Posterior cingulate gyrus (tissue), 11 donors: ENCODE measurements at places on chromosomes 1 and 21.
A peak's percentile ranks its signal among the peaks of the same experiment; 100 is the strongest.

DNA sequence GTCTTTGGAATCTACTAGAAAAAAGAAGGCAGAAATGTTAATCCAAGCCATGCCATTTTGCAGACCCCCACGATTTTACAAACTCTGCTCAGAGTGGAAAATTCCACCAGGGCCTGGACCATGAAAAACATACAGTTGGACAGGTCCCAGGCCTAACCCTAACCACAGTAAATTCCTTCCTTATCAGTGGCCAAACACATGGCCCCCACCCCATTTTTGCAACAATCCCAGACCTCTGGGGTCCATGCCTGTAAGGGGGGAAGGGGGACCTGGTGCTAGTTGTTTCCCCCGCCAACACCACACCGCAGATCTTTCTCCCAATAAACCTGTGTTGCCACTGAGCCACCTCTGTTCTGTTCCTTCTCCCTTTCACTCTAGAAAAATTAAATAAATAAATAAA, 1352.7 kb downstream of the AMY1C start:
- no peak for DNase-seq

DNA sequence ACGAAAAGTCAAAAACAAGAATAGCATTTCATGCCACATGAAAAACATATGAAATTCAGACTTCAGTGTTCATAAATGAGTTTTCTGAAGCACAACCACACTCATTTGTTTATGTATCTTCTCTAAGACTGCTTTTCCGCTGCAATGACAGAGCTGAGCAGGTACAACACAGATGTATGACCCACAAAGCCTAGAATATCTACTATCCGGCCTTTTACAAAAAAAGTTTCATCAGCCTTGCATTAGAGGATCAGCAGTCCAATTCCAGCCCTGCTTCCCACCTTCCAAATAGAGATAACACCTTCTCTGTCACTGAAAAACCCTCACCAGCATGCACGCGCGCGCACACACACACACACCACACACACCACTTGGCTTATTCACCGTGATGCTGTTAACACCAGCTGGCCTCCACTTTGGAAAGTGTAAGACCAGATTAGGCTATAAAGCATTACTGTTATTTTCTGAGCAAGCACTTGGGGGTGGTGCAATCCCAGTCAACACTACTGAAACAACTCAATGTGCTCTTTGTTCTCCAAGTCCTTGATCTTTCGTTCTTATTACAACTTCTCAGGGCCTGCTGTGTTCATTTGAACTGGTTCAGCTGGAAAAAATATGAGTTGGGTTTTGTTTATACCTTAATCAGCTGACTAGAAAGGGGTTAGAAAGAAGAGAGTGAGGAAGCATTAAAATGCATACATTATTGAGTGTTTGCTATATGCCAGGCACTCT, 90.0 kb downstream of the GLUL start:
- peak; percentile 38 for DNase-seq

DNA sequence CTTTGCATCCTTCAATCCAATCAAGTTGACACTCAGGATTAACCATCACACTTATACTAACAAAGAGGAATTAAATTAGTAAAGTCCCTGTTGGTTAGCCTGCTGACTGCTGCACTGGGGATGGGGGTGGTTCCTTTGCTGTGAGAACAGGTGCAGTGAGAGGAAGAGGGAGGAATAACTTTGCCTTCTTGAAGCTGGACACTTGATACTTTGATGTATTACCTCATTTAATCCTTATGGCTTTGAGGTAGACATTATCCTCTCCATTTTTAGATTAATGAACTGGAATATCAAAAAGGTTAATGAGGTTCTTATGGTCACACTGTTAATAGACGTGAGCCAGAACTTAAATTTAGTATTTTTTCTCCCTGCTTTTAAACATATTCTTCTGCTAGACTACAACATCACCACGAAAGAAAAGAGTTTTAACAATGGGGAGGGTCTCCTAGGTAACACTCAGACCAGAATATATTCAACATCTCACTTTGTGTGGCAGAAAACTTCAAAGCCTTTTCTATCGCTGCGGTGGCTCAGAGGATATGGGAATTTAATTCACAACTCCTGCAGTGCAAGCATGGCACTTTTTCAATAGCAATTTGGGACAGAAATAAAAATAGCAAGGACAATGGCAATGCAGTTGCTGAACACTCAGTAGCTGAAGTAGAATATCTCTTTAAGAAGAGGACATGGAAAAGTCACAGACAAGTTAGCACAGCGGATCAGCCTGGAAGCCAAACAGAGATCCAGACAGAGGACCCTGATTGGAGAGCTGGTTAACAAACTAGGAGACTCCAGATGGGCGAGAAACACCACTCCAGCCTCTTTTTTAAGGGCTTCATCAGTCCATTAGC, 68.8 kb upstream of the DNAH14 start:
- DNase-seq = no peak

DNA sequence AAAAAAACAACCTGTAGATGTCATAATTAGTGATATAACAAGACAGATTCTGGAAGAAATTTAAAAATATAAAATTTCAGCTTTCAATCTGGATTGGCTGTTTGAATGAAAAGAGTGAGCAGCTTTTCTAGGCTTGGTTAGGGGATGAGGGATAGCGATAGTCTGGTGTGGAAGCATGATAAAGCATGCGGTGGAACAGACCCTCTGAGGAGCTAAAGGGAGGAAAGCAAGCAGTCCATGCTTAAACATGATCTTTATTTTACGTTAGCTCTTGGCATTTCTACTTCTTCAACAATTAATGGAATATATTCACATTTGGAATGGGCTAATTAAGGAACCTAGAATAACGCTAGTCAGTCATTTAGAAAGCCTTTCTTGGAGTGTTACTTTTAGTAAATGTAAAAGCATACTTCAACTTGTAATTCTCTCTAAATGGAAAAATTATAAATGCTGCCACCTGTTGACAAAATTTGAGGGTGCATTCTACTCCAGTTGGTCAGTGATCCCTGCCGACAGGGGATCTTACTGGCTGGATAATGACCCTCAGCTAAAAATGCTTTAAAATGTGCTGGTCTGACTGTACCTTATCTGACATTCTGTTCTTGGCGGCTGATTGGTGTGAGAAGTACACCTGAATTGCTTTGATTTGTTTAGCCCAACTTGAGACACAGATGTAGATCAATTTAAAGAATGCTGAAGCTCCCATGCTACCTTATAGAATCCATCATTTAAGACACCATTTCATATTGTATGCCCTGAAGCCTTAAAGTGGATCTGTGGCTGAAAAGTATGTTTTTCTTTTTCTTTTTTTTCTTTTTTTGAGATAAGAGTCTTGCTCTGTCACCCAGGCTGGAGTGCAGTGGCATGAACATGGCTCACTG, 61.2 kb downstream of the AK4 start:
- DNase-seq = no peak

DNA sequence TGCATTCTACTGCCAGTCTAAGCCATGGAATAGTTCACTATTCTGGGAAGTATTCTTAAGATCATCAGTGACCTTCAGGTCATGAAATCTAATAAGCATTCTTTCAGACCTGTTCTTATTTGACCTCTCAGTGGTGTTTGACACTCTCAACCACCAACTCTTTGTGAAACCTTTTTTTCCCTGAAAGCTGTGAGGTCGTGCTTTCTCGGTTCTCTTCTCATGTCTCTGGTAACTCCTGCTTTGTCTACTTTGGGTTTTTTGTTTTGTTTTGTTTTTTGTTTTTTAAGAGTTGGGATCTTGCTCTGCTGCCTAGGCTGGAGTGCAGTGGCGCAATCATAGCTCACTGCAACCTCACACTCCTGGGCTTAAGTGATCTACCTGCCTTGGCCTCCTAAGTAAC, 56.3 kb downstream of the POU2F1 start:
- no peak for DNase-seq

DNA sequence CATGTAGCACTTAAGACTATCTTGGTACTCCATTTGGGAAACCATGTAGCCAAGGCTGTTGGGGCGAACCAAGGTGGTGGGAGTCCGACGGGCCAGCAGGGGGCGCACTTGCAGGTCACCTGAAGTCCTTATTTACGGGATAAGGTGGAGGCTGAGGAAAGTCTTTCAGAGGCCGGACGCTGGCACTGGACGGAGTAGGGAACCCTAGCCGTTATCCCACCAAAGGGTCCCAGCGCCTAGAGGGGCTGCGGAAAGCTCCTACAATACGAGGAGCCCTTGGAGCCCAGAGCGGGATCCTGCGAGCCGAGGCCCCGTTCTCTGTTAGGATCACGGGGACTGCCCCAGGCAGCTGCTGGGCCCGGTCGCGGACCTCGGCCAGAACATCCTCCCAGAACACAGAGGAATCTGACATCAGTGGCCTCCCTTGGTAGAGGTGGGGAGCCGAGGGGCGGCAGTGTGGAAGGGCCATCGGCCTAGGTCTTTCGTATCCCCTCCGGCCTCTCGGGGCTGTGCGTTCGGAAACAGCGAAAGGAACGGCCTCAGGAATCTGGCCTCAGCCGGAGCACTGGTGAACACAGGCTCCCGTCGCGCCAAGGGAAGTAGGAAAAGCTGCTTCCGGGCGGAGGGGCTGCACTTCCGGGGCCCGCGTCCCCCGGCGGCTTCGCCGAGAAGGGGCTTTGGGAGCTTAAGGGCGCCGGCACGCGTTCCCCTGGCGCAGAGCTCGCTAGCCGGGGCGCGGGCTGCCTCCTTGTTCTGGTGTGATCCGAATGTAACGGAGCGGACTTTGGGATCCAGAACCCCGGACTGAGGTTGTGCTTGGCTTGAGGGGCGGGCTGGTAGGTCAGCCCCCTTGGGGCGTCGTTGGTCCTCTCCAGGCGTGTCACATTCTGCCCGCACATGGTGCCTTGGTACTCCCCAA, 29.9 kb upstream of the RPTN start:
- DNase-seq = peak; percentile 51

DNA sequence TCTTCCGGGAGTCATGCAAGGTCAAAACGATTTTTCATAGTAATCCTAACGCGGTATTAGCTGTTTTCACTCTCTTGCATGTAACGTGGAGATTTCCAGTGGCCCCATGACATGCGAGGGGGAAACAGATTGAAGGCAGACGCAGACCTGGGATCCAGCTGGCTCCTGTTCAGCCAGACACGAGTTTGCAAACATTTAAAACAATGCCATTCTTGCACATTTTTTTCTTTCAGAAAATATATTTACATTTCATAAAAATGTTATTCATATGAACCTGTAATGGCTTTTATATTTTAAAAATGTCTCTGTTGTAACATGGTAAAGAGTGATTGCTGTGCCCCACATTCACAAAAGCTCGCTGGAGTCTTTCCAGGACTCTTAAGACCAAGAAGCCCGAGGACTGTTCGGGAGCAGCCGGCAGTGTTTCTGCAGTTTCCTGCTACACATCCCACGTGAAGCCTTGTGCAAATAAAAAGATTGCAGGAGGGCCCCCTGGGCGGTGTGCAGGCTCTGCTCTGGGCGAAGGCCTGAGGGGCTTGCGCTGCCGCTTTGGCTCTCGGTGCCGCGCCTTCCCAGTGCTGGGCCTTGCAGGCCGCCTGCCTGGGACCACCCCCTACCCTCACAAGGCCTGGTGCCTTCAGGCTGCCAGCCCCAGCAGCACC, 184.9 kb downstream of the DYRK1A start:
- no peak for DNase-seq

GRCh38 chr1:157119008-157119407, 19.2 kb downstream of the ETV3 start:
- DNase-seq = no peak

- DNase-seq = no peak
These were observed 55.4 kb downstream of the EPRS1 start for GRCh38 chr1:219990782-219991510.

GRCh38 chr1:202288177-202288576, 53.6 kb downstream of the UBE2T start:
- no peak for DNase-seq

- no peak for DNase-seq
These were observed 25.2 kb downstream of the IL12RB2 start for GRCh38 chr1:67332653-67333529.

DNA sequence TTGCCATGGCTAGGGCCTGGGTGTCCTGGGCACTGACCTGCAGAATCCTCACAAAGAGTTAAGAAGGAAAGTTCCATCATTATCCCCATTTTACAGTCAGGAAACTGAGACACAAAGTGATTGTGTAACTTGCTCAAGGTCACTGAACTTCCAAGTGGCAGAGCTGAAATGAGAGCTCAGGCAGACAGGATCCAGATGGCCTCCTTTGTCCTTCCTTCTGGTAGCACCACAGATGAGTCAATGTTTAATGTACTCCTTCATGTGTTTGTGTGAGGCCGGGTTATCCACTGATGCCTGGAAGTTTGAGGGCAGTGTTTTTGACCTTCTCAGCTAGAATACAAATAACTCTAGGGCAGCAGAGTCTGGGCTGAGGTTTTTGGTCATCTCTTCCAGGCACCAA, 207.0 kb downstream of the TNR start:
- no peak for DNase-seq

DNA sequence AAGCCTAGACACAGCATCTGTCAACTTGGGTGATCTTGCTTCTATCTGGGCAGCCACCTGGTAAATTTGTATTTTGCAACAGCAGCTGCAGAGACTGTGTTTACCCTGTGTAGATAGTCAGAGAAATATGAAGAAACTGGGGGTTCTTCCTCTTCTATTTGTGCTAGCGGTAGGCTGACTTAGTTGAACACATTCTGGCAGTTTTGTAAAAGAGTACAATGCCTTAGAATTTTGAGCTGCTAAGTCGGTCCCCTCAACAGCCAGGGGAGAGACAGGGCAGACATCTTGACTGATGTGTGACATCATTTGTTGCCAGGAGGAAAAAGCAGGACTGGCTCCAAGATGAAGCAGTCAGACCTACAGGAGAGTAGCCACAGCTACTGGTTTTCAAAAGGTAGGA, 53.7 kb downstream of the KCNJ6 start:
- DNase-seq = no peak

DNA sequence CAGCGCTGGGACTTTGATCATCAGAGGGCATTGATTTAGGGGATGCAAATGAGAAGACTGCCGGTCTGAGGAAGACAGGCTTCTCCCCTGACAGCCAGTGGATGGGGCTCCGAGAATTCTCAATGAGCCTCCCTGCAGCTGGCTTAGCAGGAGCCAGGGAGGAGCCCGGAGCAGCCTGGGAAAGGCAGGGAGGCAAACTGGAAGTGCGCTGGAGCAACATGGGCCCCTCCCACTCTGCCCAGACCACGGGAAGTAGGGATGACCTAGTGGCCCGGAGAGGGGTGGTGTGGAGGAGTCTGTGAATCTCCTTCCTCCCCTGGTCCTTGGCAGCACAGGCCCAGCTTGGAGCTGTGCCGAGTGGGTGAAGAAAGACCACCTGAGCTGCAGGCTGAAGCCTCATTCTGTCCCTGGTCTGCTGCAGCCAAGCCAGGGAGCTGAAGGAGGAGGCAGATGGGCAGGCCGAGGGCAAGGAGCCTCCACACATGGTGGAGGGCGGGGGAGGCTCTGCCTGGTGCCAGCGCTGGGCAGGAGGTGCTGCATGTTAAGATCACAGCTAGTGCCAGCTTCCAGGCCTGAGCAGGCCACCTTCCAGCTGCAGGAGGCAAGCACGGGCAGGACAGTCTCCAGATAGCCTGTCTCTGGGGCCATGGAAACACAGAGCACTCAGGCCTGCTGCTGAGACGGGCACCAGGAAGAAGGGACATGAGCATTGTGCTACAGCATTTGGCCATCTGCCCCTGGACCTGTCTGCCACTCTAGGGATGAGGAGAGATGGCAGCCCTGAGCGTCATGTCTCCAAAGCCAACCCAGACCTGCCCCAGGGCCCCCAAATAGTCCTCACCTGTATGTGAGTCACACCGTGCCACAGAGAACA, 12.2 kb upstream of the CLSTN1 start:
- DNase-seq = no peak
